Fibroblast of skin of left quadriceps (primary cell): ENCODE measurements at places on chromosomes 11 and 22.

DNA sequence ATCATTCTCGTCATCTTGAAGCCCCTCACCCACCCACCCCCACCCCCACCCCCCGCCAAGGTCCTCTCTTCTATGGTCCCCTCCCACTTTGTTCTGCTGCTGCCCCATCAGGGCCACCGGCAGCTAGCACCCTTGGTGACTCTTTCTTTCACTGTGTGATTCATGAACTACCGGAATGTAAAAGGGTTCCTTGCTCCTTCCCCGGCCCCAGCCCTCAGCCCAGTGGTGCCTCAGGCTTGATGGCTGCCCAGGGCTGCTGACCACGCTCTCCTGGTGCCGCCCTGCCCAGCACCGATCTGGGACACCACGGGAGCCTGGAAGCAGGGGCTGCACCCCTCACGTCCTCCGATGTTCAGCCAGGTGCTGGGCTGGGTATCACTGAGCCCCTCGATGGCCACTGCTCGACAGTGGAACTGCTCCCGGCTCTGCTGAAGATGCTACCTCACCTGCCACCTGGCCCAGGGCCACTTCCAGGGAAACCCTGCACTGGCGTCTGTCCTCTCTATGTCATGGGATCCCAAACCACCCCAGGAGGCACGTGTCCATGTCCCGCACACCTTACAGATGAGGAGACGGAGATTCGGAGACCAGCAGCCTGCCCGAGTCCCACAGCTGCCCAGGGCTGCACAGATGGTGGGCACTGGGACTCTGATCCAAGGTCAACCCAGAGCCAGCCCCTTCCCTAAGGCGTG is 39.7 kb downstream of the IGLL5 start:
- no peak for DNase-seq

DNA sequence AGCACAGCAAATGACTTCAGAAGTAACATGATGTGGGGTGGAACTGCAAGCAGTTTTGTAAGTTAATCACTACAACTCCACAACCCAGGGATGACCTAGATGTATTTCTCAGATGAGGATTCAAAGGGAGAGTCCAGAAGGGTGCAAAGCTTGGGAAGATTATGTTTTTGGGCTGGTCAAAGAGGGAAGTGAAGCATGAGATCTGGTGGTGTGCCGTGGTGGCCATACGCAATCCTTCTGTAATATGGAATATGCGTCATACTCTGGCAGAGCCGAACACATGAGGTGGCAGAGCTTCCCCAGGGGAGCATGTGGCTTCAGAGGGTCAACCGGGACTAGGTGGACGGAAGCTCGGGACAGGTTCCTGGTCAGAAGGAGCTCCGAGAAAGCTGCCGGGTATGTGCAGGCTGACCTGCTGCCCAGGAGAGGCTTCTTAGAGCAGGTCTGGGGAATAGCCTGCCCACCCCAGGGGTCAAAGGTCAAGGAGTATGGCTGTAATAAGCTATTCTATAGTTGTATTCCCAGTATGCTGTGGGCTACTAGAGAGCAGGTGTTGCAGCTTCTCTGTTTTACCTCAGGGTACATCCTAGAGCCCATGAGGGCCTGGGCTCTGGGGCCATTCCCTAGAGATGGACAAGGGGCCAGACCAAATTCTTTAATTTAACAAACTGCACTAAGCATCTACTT is 70.1 kb upstream of the PHOX2A start:
- no peak for DNase-seq

- DNase-seq: no peak
These were observed 33.0 kb upstream of the NUP160 start for GRCh38 chr11:47881145-47881544.

- DNase-seq: no peak
These were observed 3.5 kb downstream of the PLXNB2 start for GRCh38 chr22:50303848-50304527.

DNA sequence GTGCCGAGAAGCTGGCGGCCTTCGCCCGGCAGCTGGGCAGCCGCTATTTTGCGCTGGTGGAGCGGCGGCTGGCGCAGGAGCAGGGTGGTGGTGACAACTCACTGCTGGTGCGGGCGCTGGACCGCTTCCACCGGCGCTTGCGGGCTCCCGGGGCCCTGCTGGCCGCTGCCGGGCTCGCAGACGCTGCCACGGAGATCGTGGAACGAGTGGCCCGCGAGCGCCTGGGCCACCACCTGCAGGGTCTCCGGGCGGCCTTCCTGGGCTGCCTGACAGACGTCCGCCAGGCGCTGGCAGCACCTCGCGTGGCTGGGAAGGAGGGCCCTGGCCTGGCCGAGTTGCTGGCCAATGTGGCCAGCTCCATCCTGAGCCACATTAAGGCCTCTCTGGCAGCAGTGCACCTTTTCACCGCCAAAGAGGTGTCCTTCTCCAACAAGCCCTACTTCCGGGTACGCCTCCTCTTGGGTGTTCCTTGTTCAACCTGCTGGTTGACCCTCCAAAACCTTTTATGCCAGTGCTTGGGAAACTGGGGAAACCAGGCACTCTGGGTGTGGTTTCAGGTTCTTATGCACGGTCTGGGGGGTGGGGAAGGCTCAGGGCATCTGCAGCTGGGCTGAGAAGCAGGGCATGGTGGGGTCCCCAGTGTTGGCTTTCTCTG is 3.1 kb upstream of the TM7SF2 start:
- DNase-seq: no peak

- DNase-seq: no peak
These were observed 5.9 kb downstream of the SLC17A6 start for GRCh38 chr11:22344081-22344480.

- no peak for DNase-seq
These were observed 672.7 kb downstream of the TBC1D22A start for GRCh38 chr22:47435204-47435487.

DNA sequence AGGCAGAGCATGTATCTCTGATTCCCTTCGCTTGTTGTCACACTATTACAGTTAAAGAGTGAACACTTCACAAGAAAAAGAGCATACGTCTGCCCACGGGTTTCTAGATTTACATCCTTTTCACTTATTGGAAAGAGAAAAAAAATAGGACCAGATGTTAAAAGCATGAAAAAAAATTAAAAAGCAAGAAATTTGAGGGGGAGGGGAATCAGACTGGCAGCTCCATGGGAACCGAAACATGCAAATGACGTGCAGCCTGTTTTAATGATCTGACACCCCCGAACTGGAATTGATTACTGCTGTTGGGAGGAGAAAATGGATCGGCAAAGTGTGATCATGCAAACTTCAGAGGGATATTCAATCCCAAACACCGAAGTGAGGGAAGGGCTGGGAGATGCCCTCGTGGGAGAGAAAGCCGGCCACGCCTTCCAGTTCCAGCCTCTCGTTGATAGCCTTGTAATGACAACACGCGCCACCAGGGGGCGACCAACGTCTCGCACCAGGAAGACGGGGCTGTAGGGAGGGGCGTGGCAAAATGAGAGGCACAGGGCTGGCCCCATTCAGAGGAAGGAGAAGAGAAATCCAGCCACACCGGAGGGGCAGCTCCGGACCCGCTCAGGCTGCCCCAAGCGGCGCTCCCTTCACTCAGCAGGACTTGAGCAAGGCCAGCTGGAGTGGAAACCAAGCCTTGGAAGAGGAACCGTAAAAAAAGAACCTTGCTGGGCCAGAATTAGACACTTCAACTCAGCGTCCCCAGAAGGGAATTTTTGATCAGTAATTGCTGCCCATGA is 53.8 kb upstream of the SYT13 start:
- peak; percentile 55 for DNase-seq

DNA sequence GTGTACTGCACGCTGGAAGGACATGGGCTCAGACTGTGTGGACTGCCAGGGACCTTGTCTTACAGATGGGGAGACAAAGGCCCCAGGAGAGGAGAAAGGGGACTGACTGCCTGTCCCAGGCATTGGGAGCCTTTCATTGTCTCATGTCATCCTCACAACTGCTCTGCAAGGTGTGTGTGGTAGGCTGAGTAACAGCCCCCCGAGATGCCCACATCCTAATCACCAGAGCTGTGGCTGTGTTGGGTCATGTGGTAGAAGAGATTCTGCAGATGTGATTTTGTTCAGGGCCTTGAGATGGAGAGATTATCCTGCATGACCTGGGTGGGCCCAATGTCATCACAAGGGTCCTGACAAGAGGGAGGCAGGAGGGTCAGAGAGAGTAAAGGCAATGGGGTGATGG is 39.1 kb downstream of the ARRB1 start:
- no peak for DNase-seq

DNA sequence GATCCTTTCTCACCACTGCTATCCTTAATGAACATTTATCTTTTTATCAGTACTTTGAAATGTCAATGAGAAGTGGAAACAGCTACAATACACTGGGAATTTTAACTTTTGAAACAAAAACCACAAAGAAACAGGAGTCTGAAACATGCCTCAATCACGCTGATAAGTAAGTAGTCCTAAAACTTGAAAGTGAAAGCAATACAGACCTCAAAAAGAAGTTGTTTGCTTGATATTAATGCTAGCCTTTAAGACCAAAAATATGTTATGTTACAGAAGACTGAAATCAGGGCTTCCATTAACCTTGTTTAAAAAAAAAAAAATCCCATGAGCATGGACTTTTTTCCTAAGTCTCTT is 21.3 kb downstream of the PHF21A start:
- DNase-seq: no peak

DNA sequence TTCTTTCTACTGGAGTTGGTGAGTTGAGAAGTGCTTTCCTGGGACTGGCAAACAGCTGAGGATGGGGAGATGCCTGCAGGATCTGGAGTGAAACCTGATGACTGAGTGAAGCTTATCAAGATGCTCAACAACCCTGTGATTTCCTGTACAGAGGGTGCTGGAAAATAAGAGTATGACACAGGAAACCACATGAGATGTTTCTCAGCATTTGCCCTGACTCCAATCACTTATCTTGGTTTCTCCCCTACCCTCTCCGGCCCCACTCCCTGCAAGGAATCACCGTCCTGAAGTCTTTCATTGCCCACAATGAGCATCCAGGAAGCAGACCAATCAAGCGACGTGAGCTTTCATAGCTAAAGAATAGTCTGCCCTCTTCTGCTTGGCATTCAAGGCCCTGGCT is at the start of gene MRGPRX2:
Gene MRGPRX2 (minus strand): TSS at position 89 of the 400 bp plus-strand sequence. CDS start 4,315 bp downstream, outside the sequence.
- DNase-seq: no peak
